Natural killer cell (primary cell): ENCODE measurements at places on chromosomes 7 and 10. TPM values are rescaled to one million over a fixed set of nuclear protein-coding genes. Genes with fewer than 3 reads are reported as not detected.

Gene TLL2
- total RNA-seq: not detected

DNA sequence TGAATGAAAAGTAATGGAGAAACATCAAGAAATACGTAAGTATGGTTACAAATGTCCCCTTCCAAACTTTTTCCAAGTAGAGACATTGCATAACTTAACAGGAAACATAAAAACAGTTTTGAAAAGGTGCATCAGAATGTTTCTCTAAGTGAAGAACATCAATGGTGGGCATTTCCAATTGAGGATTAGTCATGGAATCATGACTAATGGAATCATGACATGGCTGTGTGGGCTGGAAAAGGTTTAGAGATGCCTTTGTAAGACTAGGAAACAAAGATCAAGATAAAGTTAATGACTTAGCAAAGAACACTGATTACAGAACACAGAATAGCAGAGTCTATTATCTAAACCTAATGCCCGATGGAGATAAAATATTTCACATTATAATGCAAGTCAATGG, 272.0 kb downstream of the HPSE2 start:
- no peaks in the 10 kb centered on the region for H3K27me3 ChIP-seq
- no peak overlapping the region for H3K4me3 ChIP-seq
- no peaks in the 10 kb centered on the region for H3K4me1 ChIP-seq
- no peaks in the 10 kb centered on the region for H3K36me3 ChIP-seq
- no peak for DNase-seq
- no peak overlapping the region for H3K27ac ChIP-seq

GRCh38 chr10:20858292-20859124, 38.6 kb downstream of the NEBL start:
- H3K4me1 ChIP-seq: no peaks in the 10 kb centered on the region
- no peaks in the 10 kb centered on the region for H3K36me3 ChIP-seq
- no peaks in the 10 kb centered on the region for H3K27me3 ChIP-seq
- DNase-seq: no peak
- H3K27ac ChIP-seq: no peak overlapping the region
- H3K4me3 ChIP-seq: no peak overlapping the region

Gene SEPTIN7
- total RNA-seq: 367 TPM

DNA sequence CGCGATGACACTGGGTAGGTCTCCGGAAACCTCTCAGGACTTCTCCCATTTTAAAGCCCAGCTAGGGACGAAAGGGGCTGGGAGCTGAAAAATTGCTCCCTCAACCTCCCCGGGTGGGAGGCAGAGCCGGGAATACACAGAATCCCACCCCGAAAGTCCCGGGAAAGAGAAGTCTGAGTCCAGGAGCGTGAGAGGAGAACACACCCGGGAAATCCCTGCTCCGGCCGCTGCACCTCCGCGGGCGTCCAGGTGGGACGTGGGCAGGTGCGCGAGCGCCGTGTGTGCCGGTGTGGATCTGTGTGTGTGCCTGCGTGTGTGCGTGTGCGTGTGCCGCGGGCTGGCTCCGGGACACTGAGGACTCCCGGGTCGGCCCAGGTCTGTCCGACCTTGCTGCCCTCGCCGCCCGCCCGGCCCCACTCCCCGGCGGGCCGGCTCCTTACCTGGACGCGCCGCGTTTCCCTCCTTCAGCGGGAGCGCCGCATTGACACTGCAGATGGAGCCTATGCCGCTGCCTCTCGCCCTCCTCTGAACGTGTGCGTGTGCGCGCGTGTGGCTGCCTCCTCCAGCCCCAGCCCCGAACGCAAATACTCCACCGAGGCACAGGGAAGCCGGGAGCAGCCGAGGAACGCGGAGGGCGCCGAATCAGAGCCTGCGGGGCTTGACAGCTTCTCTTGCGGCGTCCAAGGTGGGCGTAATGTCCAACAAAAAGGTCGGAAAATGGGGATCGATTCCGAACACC, at the start of gene PLXNA4:
Gene PLXNA4, minus strand, starts transcription at position 489 of the 739 bp plus-strand sequence. CDS start 67,777 bp downstream, outside the sequence.
- no peaks in the 10 kb centered on the region for H3K36me3 ChIP-seq
- peaks cover 51% of the 10 kb centered on the region for H3K27me3 ChIP-seq
- peaks cover 41% of the 10 kb centered on the region for H3K4me1 ChIP-seq
- H3K27ac ChIP-seq: no peak within 1 kb of the TSS
- peak; percentile 31 for DNase-seq

GRCh38 chr7:77453531-77453930, 37.4 kb upstream of the GSAP start:
- H3K36me3 ChIP-seq: no peaks in the 10 kb centered on the region
- no peaks in the 10 kb centered on the region for H3K4me1 ChIP-seq
- no peak for DNase-seq
- H3K4me3 ChIP-seq: no peak overlapping the region
- H3K27me3 ChIP-seq: no peaks in the 10 kb centered on the region
- H3K27ac ChIP-seq: no peak overlapping the region

DNA sequence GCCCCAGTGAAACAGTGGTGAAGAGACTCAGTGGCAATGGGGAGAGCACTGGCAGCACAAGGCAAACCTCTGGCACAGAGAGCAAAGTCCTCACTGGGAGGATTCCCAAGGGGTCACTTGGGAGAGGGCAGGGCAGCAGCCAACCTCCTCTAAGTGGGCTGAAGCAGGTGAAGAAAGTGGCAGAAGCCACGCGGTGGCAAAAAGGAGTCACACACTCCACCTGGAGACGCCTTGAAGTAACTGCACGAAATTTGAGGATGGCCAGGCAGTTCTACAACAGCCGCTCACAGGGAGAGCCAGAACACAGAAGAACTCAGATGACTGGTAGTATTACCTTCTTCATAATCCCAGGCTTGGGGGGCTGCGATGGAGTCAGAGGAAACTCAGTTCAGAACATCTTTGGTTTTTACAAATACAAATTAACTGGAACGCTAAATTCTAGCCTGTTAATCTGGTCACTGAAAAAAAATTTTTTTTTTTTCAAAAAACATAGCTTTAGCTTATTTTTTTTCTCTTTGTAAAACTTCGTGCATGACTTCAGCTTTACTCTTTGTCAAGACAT, 574 bp upstream of the IL6 start:
- peaks cover 2% of the 10 kb centered on the region for H3K27me3 ChIP-seq
- peaks cover 6% of the 10 kb centered on the region for H3K4me1 ChIP-seq
- H3K27ac ChIP-seq: peak overlapping the region; percentile 53
- peak; percentile 73 for DNase-seq
- no peak overlapping the region for H3K4me3 ChIP-seq
- no peaks in the 10 kb centered on the region for H3K36me3 ChIP-seq

DNA sequence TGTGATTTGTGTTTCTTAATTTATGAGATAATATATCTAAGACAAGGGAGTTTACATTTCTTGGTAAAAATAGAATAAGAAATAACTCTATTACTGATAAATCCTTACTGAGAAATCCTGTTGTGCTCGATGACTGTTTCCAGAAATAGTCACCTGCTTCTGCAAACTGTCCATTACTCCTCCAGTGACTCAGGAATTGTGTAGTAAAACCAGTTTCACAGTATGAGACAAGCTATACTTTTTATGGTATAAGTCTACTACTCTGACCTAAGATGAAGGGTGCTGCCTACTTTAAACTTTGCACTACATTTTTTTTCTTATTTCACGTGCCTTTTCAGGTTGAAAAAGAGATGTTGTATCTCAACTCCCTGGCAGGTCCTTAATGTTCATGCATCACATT, 6.8 kb upstream of the ANKRD22 start:
- DNase-seq: no peak
- no peak overlapping the region for H3K4me3 ChIP-seq
- no peak overlapping the region for H3K27ac ChIP-seq
- no peaks in the 10 kb centered on the region for H3K36me3 ChIP-seq

DNA sequence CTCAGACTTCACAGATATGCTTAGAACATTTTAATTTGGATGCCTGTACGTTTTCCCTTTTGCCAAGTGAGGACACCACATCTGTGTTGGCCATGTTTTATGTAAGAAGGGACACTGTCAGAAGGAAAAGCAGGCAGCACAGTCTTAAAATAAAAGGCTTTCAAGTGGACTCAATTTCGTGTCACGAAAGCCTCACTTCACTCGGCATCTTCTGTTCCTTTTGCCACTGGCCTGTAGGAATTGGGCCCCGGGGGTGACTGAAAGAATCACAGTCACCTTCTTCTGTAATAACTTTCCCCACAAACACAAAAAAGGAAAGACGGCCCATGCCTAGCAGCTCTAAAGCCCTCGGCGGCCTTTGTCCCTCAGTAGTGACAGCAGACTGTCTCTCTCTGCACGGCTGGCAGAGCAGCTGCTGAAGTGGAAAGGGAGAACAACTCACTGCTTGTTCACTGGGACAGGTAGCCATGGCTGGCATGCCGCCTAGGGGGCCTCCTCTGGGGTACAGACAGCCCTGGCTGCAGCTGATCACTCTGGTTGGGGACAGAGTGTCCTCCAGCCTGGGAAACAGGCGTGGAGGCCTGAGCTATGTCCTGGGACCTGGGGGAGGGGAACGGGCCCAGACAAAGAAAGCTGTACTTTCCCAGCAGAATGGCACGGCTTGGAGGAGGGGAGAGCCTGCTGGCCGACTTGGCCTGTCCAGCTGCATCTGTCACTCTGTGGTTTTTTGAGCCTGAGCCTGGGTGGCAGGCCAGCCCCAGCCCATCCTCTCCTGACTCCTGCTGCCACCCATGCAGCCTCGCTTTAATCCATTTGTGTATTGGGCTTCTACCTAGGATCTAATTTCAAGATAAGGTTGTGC, 4.4 kb downstream of the RASSF4 start:
- no peak for DNase-seq
- H3K4me3 ChIP-seq: no peak overlapping the region
- no peaks in the 10 kb centered on the region for H3K36me3 ChIP-seq
- peak overlapping the region; percentile 11 for H3K27ac ChIP-seq
- no peaks in the 10 kb centered on the region for H3K27me3 ChIP-seq

Gene SFTPA1
- total RNA-seq: not detected

DNA sequence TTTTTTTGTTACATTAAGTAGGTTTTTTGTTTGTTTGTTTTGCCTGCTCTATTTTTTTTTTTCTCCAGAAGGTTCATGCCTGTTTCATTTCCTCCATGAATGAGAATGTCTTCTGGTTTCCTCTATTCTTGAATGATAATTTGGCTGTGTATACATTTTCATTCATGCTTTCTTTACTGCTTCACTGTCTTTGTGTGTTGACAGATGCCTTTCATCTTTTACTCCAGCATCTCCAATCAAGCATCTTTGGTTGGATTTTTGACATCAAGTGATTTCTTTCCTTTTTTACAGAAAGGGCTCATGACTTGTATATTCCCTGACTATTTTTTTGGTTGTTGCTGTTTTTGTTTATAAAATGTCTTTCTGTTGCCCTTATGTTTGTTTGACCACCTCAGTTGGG, 156.5 kb downstream of the MDFIC start:
- H3K27ac ChIP-seq: no peak overlapping the region
- H3K4me1 ChIP-seq: no peaks in the 10 kb centered on the region
- DNase-seq: no peak
- H3K27me3 ChIP-seq: no peaks in the 10 kb centered on the region
- H3K4me3 ChIP-seq: no peak overlapping the region
- no peaks in the 10 kb centered on the region for H3K36me3 ChIP-seq

DNA sequence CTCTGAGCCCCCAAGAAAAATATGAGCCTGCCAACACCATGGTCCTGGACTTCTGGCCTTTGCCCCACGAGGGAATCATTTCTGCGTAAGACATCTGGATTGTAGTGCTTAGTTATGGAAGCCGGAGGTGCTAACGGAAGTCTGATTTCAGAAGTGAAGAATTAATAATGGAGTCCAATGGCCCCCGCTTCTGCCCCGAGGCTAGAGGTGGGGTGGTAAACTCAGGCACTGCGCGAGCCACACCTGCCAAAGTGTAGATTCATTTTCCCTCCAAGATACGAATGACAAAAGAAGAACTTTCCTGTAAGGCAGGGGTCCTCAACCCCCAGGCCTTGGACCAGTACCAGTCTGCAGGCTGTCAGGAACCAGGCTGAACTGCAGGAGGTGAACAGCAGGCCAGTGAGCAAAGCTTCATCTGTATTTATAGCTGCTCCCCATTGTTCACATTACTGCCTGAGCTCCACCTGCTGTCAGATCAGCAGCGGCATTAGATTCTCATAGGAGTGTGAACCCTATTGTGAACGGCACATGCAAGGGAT, 22.3 kb downstream of the CNPY1 start:
- no peaks in the 10 kb centered on the region for H3K4me1 ChIP-seq
- DNase-seq: no peak
- H3K27me3 ChIP-seq: peaks cover under 1% of the 10 kb centered on the region
- no peak overlapping the region for H3K4me3 ChIP-seq

- no peaks in the 10 kb centered on the region for H3K27me3 ChIP-seq
- DNase-seq: no peak
- H3K36me3 ChIP-seq: peaks cover 14% of the 10 kb centered on the region
- no peak overlapping the region for H3K27ac ChIP-seq
- no peak overlapping the region for H3K4me3 ChIP-seq
These were observed 40.5 kb upstream of the PRKAR1B start for GRCh38 chr7:767580-767940.

GRCh38 chr10:64733980-64734379, 1212.8 kb downstream of the REEP3 start:
- no peaks in the 10 kb centered on the region for H3K4me1 ChIP-seq
- DNase-seq: no peak
- H3K4me3 ChIP-seq: no peak overlapping the region
- no peaks in the 10 kb centered on the region for H3K27me3 ChIP-seq
- no peak overlapping the region for H3K27ac ChIP-seq

- no peak overlapping the region for H3K4me3 ChIP-seq
- H3K4me1 ChIP-seq: no peaks in the 10 kb centered on the region
- no peaks in the 10 kb centered on the region for H3K27me3 ChIP-seq
- H3K36me3 ChIP-seq: no peaks in the 10 kb centered on the region
- no peak overlapping the region for H3K27ac ChIP-seq
These were observed 64.5 kb upstream of the BTBD16 start for GRCh38 chr10:122206471-122207065.

GRCh38 chr10:34235164-34235832, 579.8 kb downstream of the PARD3 start:
- H3K27me3 ChIP-seq: no peaks in the 10 kb centered on the region
- no peak overlapping the region for H3K27ac ChIP-seq
- DNase-seq: no peak
- H3K36me3 ChIP-seq: no peaks in the 10 kb centered on the region
- H3K4me3 ChIP-seq: no peak overlapping the region

DNA sequence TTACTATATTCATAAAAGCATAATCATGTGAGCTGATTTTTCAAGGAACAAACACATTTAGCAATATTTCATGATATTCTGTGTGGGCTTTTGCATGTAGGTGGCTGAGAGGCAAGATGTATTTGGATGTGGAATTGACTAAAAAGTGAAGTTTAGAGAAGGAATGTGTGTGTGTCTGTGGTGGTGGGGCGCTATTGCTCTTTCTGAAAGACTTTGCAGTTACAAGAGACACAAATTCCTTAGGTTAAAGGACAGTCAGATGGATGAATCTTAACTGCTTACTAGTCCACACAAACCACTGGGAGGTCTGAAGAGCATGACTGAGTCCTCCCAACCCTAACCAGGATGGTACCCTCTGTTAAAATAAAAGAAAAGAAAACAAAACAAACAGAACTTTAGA, 200.1 kb downstream of the SDHAF3 start:
- H3K27me3 ChIP-seq: no peaks in the 10 kb centered on the region
- no peaks in the 10 kb centered on the region for H3K4me1 ChIP-seq
- H3K27ac ChIP-seq: no peak overlapping the region
- no peak overlapping the region for H3K4me3 ChIP-seq
- no peaks in the 10 kb centered on the region for H3K36me3 ChIP-seq

- H3K4me1 ChIP-seq: no peaks in the 10 kb centered on the region
- no peaks in the 10 kb centered on the region for H3K27me3 ChIP-seq
- H3K27ac ChIP-seq: no peak overlapping the region
- DNase-seq: no peak
These were observed 30.6 kb upstream of the C10orf120 start for GRCh38 chr10:122730238-122730637.

Gene FAM25G
- total RNA-seq: not detected
